ENCODE measurements at places on chromosomes 3 and 15.

DNA sequence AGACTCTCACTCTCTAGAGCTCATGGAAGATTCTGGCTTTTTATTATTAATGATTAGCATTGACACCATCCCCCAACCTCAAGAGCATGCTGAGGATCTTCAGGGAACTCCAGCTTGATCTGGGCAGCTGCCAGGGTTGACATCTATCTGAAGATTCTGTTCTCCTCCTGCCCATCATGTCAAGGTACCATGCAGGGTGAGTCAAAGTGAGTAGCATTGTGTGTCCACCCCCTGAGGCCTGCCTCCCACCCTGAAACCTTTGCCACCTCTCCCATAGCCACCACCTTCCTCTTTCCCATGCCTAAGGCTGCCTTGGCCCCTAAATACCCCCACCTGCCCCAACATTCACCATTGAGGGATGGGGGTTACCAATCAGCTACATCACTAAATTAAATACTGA lies 70.1 kb upstream of the SLCO3A1 start:
- DNase-seq = no peak

- no peak for DNase-seq
Measured at GRCh38 chr3:171329746-171330145, 130.5 kb downstream of the TNIK start.

- no peak for DNase-seq
Measured at GRCh38 chr3:41608347-41608746, 353.6 kb downstream of the ULK4 start.

DNA sequence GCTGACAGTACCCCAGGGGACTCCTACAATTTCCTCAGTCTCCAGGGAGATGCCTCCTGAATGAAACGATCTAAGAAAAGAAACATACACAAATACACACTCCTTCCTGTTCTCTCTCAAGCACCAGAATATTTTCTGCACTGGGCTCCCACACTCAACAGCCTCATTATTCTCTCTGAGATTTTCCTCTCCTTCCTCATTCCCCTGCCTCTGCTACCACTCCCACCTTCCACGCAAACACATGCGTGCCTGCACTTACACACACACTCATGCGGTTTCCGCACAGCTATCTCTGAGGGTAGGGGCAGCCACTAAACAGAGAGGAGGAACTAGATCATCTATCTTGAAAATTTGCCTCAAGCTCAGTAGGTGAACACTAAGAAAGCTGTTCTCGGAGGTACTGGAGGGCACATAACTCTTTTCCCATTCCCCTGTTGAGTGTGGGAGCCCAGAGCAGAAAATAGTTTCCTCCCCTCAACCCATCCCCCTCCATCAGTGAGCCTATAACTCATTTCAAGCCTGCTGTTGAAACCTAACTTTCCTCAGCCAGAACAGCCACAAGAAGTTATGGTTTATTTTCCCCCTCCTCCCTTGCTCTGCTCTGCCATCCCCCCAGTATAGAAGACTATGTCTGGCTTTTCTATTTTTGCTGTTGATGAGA lies 30.5 kb upstream of the TIPARP start:
- no peak for DNase-seq

DNA sequence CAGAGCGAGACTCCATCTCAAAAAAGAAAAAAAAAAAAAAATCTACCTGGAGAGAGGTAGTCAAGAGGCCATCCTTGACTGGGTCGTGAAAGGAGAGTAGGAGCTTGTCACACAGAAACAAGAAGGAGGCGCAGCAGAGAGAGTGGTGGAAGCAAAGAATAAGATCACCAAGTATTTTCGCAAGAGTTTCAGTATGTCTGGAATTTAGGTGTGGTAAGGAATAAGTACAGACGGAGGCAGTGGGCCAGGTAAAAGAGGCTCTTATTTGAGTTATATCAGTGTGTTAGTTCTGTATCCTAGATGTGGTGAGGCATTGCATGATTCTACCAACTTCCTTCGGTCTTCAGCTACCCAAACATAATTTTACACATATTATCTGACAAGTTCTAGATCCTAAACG lies 14.6 kb upstream of the ATP10A start:
- DNase-seq = no peak

- no peak for DNase-seq
Measured at GRCh38 chr15:56244811-56245576, 1.3 kb upstream of the RFX7 start.

DNA sequence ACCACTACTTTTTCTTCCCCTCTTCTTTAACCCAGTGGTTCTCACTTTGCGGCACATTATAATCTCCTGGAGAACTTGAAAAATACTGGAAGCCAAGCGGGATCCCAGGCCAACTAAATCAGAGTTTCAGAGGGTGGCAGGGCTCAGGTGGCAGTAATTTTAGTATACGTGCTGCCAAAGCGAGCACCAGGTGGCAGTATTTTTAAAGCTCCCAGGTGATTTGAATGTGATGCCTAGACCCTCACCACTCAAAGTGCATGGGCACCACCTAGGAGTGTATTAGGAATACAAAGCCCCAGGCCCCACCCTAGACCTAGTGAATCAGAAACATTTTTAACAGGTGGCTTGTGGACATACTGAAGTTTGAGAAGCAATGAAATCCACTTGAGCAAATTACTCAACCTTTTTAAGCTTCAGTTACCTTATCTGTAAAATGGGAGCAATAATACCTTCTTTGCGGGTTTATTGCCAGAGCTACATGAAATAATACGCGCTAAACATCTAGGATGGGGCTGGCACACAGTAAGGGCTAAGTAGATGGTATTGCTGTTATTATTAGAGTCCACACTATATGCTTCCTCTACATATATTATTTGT lies 8.3 kb downstream of the B3GALNT1 start:
- DNase-seq = no peak

DNA sequence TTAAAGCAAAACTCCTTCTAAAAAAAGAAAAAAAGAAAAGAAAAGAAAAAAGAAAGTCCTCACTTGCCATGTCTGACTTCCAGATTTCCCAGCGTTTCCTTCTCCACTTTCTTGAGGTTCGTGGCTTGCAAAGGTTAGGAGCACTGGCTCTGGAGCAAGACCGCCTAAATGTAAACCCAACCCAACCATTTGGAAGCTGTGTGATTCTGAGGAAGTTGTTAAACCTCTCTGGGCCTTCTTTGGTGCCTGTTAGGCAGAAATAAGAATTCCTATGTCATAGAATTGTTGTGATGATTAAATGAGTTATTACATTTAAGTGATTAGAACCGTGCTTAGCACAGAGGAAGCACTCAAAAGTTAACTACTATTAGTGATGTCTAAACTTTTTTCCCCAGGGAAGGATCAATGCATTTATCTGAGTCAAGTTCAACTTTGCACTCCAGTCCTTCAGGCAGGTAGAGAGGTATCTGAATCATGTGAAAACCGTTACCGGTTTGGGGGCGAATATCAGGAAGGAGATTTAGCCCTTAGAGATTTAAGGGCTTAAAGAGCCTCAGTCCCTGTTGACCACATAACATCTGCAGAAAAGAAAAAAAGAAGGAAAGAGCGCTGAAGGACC lies 78.3 kb upstream of the HES1 start:
- DNase-seq = no peak

DNA sequence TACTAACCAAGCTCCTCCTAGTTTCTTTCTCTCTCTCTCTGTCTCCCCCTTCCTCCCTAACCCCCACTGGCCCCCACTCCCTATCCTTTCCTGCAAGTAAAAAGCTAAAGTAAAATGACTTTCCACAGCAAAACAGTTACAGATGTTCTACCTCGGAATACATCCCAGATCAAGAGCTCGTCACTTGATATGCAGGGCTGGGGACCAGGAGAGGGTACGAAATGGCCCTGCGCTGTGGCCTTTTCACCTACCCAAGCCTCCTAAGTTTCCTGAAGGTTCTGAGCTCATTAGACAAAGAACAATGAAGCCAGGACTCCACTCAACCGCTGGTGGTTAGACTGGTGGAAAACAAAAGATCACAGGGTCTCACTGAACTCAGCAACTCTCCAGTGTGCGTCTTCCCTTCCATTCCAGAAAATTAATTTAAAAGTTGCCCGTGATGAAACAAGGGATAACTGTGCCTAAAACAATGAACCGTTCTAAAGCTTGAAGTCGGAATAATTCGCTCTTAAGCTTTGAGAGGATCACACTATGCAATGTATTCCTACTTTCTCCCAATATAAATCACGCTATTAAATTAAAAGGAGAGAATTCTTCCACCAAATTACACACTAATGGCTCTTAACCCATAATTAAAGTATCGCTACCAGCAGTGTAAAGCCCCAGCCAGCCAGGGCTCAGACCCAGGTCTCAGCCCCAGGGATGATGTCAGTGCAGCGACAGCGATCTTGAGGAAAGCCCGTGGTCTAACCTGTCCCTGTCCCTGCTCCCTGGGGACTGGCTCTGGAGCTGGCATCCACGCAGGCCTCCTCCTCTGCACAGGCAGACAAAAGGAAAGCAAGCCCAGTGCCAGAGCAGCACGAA lies 5.0 kb downstream of the VGLL4 start:
- DNase-seq = no peak

- DNase-seq = no peak
Measured at GRCh38 chr3:100082714-100083113, 31.6 kb downstream of the FILIP1L start.

DNA sequence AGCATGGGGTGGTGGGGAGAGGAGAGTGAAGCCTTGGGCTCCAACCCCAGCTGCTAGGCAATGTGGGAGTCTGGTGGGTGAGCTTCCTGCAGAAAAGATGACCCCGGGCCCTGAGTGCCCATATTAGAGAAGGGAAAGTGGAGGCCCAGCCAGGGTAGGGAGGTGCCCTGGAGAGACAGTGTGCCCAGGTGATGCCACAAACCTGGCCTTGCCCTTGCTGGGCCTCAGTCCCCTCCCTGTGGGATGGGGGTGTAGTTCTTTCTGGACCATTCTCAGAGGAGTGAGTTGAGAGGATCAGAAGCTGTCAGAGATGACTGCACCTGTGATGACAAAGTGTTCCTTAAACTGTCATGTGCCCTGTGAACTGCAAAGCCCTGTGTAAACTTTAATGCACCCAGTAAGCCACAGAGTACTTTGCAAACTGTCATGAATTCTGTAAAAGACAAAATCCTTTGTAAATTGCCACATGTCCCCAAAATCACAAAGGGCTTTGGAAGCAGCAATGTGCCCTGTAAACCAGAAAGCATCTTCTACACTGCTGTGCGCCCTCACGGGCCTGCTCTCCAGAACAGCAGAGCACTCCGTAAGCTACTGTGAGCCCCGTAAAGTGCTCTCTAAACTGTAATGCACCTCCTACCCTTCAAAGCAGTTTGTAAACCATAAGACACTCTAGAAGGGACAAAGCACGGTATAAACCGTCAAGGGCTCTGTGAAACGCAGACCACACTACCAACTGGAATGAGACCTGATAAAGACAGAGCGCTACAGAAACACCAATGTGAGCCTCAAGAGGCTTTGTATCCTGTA lies 51.3 kb upstream of the FGD5 start:
- no peak for DNase-seq

GRCh38 chr15:90084876-90085423 lies 17.3 kb downstream of the IDH2 start:
- no peak for DNase-seq

GRCh38 chr3:78087134-78087533 lies 1047.2 kb downstream of the ROBO2 start:
- no peak for DNase-seq

GRCh38 chr3:12352253-12352652 lies 63.4 kb downstream of the PPARG start:
- DNase-seq = no peak

GRCh38 chr3:188146219-188146618 lies 7.7 kb upstream of the LPP start:
- no peak for DNase-seq

GRCh38 chr15:39317225-39317624 lies 263.7 kb upstream of the THBS1 start:
- no peak for DNase-seq

DNA sequence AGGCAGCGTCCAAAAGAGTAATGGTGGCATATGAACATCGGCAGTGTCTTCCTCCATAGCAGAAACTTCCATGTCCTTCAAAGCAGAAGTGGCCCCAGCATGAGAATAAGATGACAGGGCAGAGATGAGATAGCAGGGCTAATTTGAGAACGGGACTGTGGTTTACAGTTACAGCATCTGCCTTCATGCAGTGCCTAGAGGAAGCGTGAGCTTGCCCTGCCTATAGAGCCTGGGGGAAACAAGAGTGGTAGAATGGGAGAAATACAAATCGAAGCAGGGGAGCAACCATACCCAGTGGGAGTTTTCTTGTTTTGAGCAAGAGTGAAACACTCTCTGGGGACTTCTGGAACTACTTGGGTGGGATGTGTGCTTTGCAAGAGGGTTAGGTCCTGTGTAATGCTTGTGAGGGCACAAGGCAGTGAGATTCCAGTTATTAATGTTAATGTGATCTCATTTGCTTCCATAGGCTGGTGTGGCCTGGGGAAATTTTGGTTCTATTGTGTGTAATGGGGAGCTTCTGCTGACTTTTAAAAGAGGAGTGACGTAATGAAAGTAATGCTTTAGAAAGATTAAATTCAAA lies 616.9 kb downstream of the ZIC1 start:
- no peak for DNase-seq

DNA sequence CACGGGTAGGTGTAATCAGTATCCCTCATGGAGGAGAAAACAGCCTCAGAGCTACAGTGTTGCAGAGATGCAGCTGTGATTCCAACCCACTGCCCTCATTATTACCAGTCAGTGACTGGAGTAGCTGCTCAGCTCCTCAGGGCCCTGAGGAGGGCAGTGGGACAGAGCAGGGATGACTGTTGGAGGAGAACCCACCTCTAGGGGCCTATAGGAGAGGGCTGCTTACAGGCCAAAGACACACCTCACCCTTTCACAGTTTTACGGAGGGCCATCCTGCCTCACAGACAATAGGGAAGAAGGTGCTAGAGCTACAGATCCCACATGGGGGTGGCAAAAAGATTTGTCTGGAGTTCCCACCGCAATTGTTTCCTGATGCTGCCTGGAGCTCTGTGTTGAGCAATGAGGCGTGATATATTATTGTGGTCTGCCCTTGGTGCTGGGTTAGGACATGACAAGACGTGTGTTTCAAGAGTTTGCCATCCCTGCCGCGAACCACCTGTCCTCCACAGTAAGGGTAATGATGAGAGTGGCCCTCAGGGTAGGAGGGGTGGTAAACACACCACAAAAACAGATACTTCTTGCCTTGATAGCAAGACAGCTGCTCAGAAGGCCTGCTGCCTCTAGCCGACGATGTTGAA lies 140.5 kb upstream of the TPM1 start:
- DNase-seq = no peak

DNA sequence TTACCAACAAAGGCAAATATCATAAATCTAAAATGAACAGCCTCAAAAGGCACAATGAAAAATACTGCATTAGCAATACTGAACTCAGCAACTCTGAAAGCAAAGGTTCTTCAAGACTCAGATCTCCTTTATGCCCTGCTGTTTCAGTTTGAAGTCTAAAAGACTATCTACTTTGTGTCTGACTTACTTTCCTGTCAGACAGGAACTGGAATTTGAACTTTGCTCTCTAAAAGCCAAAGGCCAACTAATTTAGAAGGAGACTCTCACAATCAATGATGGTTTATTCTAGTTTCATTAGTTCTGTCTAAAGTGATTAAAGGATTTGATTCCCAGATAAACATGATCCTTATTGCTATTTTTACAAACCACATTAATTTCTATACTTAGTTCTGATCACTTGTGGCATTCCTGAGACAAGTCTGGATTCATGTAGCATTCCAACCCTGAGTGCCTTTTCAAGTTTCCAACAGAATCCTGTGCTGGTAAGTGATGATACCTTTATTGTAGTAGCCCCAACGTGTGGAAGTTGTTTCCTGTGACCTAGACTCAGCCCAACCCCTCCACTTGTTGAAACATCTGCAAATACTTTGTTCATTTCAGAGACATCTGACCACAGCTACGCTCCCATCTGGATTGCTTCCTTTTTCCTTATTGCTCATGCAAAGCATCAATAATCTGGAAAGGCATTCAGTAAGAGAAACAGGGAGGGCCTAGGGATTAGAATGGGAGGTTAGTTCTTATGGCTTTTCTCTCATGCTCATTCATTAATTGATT lies 14.9 kb upstream of the LEKR1 start:
- DNase-seq = no peak

- no peak for DNase-seq
Measured at GRCh38 chr15:81274255-81274654, 49.7 kb downstream of the STARD5 start.

Measured in NCI-H1417 treated with DMSO at 0.1 percent for 48 hours (cell line).